ENCODE measurements at places on chromosomes 4 and X. TPM values are rescaled to one million over a fixed set of nuclear protein-coding genes. Genes with fewer than 3 reads are reported as not detected.

DNA sequence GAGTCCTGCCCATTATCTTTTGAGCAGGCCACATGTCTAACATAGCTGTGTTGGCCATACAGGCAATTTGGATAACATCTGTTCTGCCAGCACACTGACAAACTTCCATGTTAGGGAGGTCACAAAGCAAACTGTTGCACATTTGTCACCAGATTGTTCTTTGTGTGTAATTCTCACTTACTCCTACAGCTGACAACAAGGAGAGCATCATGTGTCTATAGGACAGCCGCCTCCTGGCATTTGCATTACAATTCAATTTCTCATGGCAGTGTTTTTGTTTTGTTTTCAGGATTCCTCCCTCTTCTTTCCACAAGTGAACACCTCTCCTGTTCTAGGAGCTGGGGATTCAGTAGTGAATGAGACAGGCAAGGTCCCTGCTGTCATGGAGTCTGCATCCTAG is 94.3 kb upstream of the LEF1 start:
- no peak for DNase-seq

GRCh38 chr4:18075823-18076433 is 54.4 kb upstream of the LCORL start:
- DNase-seq: peak; percentile 51

DNA sequence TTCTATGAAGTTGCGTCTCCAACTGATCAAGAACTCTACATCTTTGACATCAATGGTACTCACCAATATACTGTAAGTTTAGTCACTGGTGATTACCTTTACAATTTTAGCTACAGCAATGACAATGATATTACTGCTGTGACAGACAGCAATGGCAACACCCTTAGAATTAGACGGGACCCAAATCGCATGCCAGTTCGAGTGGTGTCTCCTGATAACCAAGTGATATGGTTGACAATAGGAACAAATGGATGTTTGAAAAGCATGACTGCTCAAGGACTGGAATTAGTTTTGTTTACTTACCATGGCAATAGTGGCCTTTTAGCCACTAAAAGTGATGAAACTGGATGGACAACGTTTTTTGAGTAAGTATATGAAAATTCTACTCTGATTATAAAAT is 162.3 kb downstream of the DCTD start:
- DNase-seq: no peak

GRCh38 chr4:174521800-174522182 is 497 bp downstream of the HPGD start:
- no peak for DNase-seq

- DNase-seq: no peak
These were observed 43.5 kb upstream of the CITED1 start for GRCh38 chrX:72349190-72349589.

DNA sequence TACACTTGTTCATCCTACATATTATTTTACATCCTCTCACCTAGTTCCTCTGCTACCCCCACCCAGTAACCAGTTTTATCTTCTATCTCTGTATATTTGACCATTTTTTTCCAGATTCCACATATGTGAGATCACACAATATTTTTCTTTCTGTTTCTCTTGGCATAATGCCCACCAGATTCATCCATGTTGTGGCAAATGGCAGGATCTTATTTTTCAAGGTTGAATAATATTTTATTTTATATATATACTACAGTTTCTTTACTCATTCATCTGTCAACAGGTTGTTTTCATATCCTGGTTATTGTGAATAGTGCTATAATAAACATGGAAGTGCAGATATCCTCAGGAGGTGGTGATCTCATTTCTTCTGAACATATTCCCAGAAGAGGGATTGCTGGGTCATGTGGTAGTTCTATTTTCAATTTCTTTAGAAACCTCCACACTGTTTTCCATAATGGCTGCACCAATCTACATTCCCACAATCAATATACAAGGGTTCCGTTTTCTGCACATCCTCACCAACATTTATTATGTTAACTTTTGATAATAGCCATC is 48.2 kb downstream of the THAP9 start:
- DNase-seq: no peak

GRCh38 chrX:155001873-155002272 is 20.6 kb downstream of the F8 start:
- no peak for DNase-seq

GRCh38 chr4:144658903-144659302 is 12.9 kb downstream of the HHIP start:
- no peak for DNase-seq

- no peak for DNase-seq
These were observed 56.8 kb upstream of the FAM9B start for GRCh38 chrX:9090766-9091165.

GRCh38 chr4:121939690-121940089 is 12.2 kb downstream of the TRPC3 start:
- no peak for DNase-seq

GRCh38 chrX:154002215-154002719 is 17.4 kb downstream of the IRAK1 start:
- DNase-seq: no peak

GRCh38 chr4:69818060-69818639 is 41.8 kb downstream of the SULT1E1 start:
- no peak for DNase-seq

- no peak for DNase-seq
These were observed 78.8 kb downstream of the TET2 start for GRCh38 chr4:105225500-105225899.

GRCh38 chrX:115388879-115389278 is 99.4 kb downstream of the LUZP4 start:
- DNase-seq: no peak

GRCh38 chrX:23937100-23937499 is 29.3 kb downstream of the CXorf58 start:
- no peak for DNase-seq

- no peak for DNase-seq
These were observed 1.3 kb upstream of the FAT1 start for GRCh38 chr4:186724864-186725468.

DNA sequence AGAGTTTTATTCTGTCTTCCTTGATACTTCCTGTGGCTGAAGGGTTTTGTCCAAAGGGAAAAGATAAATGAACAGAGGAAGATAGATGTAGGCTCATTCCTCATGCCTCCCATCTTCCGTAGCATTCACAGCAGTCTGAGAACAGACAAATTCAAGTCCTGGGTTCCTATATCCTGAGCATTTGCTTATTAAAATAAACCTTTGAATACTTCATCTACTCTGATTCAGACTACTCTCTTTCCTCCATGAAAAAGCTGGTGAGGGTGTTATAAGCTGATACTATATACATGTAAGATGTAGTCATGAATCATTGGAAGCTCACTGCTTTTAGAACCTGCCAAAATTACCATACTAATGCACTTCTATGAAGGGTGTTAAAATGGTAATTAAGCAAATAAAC is 61.2 kb downstream of the GAB1 start:
- no peak for DNase-seq

GRCh38 chr4:8342651-8343261 is 73.2 kb downstream of the HTRA3 start:
- no peak for DNase-seq

- DNase-seq: no peak
These were observed 31.8 kb upstream of the MAGEB2 start for GRCh38 chrX:30183554-30183953.

DNA sequence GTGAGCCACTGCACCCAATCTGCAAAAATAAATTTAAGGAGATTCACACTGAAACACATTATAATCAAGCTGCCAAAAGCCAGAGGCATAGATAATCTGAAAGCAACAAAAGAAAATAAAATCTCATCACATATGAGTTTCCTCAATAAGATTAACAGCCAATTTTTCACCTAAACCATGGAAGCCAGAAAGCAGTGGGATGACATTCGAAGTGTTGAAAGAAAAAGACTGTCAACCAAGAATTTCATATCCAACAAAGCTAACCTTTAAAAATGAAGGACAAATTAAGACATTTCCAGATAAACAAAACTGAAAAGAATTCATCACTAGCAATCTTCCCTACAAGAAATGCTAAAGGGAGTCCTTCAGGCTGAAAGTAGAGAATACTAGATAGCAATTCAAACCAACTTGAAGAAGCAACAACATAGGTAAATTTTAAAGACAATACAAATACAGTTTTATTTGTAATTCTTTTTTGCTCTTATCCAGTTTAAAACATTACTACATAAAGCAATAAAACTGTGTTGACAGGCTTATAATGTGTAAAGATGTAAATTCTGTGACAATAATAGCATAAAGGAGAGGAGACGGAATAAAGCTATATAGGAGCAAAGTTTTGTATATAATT is 23.1 kb upstream of the KLHL8 start:
- no peak for DNase-seq

DNA sequence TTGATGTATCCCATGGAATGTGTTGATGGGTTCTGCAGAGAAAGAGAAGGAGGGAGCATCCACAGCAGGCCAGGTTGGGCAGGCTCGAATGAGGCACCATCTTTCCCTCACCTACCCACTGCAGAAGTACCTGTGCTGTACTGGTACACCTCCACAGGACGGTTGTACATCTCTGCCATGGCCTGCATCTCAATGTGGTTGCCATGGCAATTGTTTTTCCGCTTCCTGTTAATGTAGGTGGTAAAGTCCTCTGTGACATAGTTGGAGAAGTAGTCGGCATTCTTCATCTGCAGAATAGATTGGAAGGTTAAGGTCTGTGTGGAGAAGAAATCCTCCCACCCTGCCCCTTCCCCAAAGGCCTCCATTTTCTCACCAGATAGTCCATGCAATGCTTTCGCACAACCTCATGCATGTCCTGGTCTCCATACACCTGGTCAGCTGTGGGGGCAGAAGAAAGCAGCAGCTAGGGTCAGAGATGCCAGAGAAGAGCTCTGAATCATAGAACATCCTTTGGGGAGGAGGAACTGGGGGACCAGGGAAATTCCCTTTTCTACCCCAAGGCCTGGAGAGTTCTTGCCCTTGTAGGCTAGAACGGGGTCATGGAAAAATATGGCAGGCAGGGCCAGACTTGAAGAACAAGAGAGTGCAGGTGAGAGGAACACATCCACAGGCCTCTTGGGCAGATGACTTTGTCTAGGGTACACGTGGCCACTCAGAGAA is 15.9 kb upstream of the PIM2 start:
- DNase-seq: no peak

- peak; percentile 43 for DNase-seq
These were observed 155.7 kb upstream of the MAP3K15 start for GRCh38 chrX:19670854-19671620.

DNA sequence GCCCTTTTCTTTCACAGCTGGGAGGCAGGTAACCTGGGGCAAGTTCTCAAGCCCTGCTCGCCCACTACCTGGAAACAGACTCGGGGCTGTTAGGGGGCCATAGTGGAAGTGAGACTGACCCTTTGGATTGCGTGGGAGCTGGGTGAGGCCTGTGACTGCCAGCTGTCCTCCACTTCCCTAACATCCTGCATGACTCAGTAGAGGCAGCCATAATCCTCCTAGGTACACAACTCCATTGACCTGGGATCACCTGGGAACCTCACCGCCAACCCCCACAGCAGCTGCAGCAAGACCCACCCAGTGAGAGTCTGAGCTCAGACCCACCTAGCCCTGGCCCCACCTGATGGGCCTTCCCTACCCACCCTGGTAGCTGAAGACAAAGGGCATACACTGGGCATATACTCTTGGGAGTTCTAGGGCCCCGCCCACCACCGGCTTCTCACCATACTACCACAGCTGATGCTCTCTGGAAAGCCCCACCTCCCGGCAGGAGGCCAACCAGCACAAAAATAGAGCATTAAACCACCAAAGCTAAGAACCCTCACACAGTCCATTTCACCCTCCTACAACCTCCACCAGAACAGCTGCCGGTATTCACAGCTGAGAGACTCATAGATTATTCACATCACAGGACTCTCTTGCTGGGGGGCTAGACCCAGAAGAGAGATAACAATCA is 61.1 kb upstream of the DCTD start:
- no peak for DNase-seq

GRCh38 chr4:115678425-115678941 is 565.1 kb upstream of the NDST4 start:
- DNase-seq: peak; percentile 5

DNA sequence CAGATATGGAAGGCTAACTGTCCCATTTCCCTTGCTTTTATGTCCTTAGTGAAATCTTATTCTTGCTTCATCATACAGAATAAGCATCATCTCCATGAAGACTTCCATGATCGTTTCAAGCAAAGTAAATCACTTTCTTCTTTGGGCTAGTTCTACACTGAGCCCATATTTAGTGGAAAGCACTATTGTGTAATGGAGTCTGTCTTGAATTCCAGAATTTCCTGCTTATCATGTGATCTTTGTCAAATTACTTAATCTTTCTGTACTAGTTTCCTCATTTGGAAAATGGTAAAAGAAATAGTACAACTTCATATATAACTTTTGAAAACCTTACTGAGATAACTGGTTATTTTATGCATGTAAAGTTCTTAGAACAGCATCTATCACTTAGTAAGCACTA is 7.6 kb downstream of the ANAPC10 start:
- DNase-seq: no peak

GRCh38 chr4:48079972-48080391 is 54.1 kb downstream of the TXK start:
- DNase-seq: no peak

DNA sequence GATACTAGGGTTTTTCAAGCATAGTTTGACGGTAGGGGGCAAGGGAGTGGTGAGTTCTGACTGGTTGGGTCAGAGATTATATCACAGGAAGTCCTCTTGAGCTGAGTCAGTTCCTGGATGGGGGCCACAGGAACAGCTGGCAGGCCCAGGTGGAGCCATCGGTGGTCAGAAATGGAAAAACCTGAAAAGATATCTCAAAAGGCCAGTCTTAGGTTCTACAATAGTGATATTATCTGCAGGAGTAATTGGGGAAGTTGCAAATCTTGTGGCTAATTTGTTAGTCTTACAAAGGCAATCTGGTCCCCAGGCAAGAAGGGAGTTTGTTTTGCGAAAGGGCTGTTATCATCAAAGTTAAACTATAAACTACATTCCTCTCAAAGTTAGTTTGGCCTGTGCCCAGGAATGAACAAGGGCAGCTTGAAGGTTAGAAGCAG is 159.3 kb downstream of the PTCHD1 start:
- DNase-seq: no peak

The TMPRSS11B gene
- not detected for total RNA-seq

The IL2 gene
- total RNA-seq: not detected

The TEX13D gene
- not detected for total RNA-seq

The CFI gene
- total RNA-seq: 23.2 TPM

The MGAT4D gene
- not detected for total RNA-seq

The GAGE1 gene
- total RNA-seq: not detected

The ADRA2C gene
- 6.8 TPM for total RNA-seq

The BEND4 gene
- total RNA-seq: not detected

The HGFAC gene
- total RNA-seq: 0.38 TPM

The ENPEP gene
- 12.2 TPM for total RNA-seq

The NEXMIF gene
- 0.32 TPM for total RNA-seq

The PFKFB1 gene
- total RNA-seq: 2.5 TPM
